ENCODE measurements at places on chromosomes 6 and 20.

- no peak for DNase-seq
These were observed 3.8 kb downstream of the IGF2R start for GRCh38 chr6:159972506-159973268.

- DNase-seq: no peak
These were observed 1.4 kb downstream of the DEFB132 start for GRCh38 chr20:258963-259362.

DNA sequence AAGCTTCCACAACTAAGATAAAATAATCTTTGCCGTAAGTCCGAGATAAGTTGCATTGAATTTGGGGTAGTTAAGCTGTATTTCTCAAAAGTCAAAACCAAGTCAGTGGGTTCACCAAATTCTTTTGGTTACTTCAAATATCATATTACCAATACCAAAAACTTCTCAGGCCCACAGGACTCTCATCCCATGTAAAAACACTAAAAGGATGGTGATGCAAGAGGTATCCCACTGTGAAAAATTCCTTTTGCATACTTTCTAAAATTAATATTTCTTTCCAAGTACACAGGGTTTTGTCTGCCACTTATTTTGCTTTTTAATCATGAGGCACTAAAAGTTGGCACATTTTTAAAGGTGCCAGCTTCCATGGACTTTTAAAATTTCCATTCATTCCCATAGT is 151.3 kb downstream of the GJA10 start:
- no peak for DNase-seq

DNA sequence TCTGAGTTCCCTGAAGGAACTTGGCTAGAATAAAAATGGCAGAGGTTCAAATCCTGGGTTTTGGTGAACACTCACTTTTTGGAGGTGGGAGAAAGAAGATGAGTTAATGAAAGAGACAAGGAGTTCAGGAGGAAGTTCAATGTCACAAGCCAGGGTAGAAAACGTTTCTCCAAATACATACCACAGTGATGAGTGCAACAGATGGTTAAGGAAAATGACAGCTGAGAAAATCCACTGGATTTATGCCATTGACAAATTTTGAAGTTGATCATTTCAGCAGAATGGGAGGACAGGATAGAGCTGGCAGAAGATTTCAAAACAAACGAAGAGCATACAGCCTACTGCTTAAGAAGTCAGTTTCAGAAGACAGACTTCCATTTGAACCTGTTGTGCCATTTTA is 122.7 kb downstream of the GFRAL start:
- DNase-seq: no peak

DNA sequence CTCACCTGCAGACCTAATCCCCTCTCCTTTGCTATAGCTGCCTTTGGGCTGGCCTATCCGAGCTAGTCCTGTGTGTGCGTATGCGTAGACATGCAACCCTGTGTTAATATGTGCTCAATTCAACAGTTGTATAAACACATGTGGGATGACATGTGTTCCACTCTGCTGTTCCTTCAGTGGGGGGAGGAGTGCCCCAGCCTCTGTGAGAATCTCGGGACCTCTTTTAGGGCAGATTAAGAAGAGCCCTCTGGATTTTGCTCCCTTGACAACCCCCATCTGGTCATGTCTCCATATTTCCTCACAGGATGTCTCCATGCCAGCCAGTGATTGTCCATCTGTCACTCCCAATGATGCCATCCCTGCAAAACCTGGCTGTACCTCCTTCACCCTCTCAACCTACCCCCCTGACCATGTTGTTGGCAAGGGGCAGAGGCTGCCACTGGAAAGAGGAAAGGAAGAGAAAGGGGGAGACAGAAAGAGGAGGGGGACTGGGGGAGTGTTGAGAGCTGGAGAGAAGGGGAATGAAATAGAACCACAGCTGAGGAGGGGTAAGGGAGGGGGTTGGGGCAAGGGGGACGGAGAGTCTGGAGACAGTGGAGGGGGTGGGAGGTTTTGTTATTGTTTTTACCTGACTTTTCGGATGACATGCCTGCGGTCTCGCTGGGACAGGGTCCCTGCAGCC is 417 bp downstream of the PRRT1 start:
- DNase-seq: no peak

GRCh38 chr20:46704714-46705377 is 4.6 kb upstream of the SLC2A10 start:
- no peak for DNase-seq

GRCh38 chr20:40435146-40435895 is 253.7 kb downstream of the MAFB start:
- DNase-seq: no peak

DNA sequence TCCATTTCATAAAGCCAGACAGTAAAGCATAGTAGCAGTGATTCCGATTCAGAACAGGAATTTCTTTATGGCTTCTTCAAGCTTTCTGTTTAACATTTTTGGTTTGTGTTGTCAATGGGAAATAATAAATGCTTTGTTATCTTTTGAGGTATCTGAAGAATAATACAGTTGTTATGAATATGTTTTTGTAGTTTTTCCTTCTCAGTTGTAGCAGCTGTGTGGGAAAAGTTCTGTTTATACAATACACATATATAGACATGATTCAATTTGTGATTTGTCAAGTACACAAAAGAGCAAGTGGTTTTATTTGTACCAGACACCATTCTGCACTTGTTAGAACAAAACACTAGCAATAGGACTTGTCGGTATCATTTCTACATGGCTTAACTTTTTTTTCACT is 96.6 kb downstream of the CDYL start:
- DNase-seq: no peak

GRCh38 chr6:108896111-108896661 is 48.0 kb downstream of the ARMC2 start:
- DNase-seq: peak; percentile 71

- no peak for DNase-seq
These were observed 1.7 kb downstream of the SLC22A3 start for GRCh38 chr6:160349814-160350350.

DNA sequence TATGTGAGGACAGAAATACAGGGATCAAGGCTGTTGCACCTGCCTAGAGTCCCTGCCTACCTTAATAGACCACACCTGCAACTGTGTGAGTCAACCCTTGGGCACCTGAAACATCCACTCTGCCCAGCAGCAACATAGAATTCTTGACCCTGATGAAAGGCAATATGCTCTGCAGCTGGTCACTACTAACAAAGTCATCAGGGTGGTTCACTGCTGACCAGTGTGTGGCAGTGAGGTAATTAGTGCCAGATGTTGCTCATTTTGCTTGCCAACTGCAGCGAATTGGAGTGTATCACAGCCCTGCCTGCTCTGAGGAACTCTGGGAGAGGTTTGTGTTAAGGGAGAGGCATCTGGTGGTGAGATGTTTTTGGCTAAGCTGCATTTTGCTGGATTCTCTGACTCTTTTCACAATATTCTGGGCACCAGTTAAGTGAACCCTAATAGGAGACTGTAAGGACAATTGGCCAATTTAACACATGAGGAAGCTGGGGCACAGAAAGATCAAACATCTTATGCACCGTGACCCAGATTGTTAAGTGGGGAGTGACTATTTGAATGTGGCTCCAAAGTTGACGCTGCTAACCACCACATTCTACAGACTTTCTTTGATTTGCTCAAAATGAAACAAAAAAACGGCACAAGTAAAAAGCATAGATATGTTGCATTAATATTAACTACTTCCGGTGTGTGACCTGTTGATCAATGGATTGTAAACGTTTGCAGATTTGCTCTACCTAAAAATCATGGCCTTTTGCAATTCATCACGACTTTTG is 61.9 kb upstream of the OPRM1 start:
- DNase-seq: no peak

- DNase-seq: no peak
These were observed 59.2 kb downstream of the KCNS1 start for GRCh38 chr20:45041464-45042337.

DNA sequence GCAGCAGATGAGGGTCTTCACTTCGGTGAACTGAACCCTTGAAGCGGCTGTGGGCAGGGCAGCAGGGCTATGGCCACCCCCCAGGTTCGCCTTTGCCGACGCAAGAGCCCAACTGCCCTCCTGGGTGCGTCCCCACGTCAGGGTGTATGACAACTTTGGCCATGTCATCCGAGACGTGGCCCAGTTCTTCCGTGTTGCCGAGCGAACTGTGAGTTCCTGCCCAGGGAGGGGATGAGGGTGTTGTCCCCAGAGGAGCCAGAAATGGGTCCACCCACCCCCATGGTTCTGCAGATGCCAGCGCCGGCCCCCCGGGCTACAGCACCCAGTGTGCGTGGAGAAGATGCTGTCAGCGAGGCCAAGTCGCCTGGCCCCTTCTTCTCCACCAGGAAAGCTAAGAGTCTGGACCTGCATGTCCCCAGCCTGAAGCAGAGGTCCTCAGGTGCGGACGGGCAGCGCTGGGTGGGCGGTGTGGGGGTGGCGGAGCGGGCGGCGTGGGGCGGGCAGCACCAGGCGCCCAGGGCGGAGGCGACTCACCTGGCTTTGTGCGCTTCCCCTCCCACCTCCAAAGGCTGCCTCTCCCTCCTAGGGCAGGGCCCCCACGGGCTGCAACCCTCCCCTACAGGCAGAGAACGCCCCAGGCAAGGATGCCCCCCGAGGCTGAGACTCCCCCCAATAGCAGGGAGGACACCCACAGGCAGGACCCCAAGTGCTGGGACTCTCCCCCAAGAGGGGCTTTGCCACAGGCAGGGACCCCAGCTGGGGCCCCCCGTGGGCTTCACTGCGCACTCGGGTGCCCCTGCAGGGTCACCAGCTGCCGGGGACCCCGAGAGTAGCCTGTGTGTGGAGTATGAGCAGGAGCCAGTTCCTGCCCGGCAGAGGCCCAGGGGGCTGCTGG is 6.2 kb upstream of the TNFRSF6B start:
- DNase-seq: no peak

- no peak for DNase-seq
These were observed 130.3 kb downstream of the FIG4 start for GRCh38 chr6:109821428-109821827.

GRCh38 chr20:32625996-32626395 is 40.9 kb upstream of the NOL4L start:
- no peak for DNase-seq

- DNase-seq: no peak
These were observed 60.5 kb upstream of the SNAP91 start for GRCh38 chr6:83769413-83769812.

DNA sequence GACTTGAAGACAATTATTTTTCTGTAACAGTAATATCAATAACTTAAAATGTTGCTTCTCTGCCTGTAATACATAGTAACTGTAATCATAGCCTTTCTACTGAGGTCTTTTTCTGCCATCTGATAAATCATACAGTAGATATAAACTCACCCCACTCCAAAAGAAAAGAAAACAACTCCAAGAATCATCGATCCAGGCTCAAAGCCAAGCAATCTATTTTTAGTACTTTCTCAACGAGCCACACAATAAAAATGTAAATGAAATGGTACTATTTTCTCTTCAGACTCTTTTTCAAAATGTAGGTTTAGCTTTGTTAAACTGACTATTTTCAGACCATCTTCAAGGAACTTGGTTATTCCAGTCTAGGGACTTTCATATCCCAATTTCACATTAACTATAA is 493.3 kb downstream of the ADGRB3 start:
- DNase-seq: no peak

- DNase-seq: no peak
These were observed 118.3 kb downstream of the KCNQ5 start for GRCh38 chr6:72740135-72740534.

DNA sequence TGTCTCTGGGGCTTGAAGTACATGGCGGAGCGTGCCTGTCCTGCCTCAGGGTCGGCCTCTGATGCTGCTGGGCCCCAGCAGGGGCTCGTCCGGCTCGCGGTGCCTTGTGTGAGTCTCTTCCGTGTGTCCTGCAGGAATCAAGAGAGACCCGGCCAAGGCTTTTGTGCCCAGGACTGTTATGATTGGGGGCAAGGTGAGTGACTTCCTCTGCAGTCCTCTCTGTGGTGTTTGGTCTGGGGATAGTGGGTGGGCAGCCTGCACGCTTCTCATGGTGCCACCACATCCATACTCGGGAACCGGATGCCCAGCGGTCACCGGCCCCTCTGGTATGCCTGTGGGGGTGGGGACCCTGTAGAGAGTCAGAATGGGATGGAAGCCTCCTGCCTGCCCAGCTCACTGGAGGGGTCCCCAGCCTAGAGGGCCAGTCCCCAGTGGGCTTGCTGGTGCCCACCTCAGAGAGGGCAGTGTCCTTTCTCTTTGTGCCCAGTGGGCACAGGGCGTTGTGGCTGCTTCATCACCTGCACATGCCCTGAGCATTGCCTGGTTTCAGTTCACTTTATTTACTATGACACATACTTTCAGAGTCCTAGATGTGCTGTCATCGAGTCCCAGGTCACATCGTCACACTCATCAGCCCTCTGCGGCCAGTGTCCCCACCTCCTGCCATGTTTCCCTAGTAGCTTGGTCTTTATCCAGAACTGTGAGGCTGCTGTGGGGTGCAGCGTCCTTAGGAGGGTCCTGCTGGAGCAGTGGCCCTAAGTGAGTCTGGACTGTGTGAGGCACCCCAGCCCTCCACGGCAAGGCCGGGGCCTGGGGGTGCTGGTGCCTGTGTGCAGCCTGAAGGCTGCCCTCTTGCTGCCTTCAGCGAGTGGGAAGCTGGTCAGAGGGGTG is 40.7 kb downstream of the PYGB start:
- DNase-seq: no peak

- DNase-seq: peak; percentile 3
These were observed at the start of gene GPR6 for GRCh38 chr6:109978174-109979032. Gene GPR6 (plus strand): TSS chr6:109978311. CDS start chr6:109979113, 802 bp downstream.

GRCh38 chr6:139473231-139473701 is 98.8 kb upstream of the CITED2 start:
- no peak for DNase-seq

DNA sequence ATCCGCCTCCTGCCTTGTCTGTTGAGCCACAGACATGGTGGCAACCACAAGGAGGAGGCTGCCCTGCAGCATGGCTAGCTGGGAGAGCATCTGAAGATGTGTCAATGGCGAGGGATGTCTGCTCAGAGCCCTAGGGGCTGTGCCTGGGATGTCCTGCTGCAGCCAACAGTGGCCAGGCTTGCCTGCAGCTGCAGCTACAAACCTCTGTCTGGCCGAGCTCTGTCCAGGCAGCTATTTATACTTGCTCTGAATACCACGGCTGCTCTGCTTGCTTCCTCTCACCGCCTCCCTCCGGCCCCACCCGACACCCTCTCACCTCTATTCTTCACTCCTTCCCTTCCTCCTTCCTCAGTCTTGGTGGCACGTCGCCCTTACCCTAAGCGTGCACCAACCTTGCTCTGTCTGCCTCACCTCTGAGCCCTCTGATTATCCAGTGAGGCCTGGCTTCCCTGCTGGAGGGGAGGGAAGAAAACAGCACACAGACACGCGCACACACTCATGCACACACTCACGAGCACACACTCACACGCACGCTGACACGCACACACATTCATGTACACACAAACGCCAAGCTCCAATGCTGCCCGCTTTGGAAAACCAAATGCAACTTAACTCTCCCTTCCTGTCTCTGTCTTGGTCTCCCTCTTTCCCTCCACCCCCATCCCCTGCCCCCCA is at the start of gene ANGPT4:
TSS of gene ANGPT4 (minus strand) at position 210 of the 675 bp plus-strand sequence. CDS start at position 90, 120 bp downstream.
- DNase-seq: no peak

- DNase-seq: no peak
These were observed 25.5 kb downstream of the PDE10A start for GRCh38 chr6:165637586-165637985.

GRCh38 chr20:4840801-4841200 is 119.1 kb downstream of the PRND start:
- DNase-seq: no peak

Measured in Kasumi-1 (cell line).